ENCODE measurements at places on chromosomes 12 and 14.

- H3K27me3 ChIP-seq, result no peaks in the 10 kb centered on the region
- H3K4me1 ChIP-seq, result no peaks in the 10 kb centered on the region
- H3K36me3 ChIP-seq, result no peaks in the 10 kb centered on the region
- no peak overlapping the region for H3K27ac ChIP-seq
- no peak overlapping the region for H3K4me3 ChIP-seq
Measured at GRCh38 chr14:87131879-87132278, 861.1 kb downstream of the GALC start.

DNA sequence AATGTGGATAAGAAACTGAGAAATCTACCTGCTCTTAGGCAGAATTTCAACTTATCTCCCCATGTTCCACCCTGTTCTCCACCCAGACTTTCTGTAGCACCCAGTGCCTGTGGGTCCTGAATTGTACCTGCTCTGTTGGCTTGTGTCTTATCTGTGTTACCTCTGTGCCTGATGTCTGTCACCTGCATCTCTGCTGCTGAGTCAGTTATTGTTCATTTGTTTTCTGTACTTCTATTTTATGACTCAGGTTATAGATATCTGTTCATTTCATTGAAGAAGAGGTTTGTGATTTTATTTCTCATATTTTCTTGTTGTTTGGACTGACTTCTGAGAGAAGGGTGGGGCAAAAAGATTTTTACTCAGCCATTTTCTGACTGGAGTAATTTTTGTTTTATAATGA, 11.7 kb downstream of the SOCS4 start:
- peaks cover 13% of the 10 kb centered on the region for H3K4me1 ChIP-seq
- no peak overlapping the region for H3K4me3 ChIP-seq
- H3K27ac ChIP-seq, result peak overlapping the region; percentile 43
- H3K27me3 ChIP-seq, result peaks cover 2% of the 10 kb centered on the region
- H3K36me3 ChIP-seq, result peaks cover 37% of the 10 kb centered on the region

DNA sequence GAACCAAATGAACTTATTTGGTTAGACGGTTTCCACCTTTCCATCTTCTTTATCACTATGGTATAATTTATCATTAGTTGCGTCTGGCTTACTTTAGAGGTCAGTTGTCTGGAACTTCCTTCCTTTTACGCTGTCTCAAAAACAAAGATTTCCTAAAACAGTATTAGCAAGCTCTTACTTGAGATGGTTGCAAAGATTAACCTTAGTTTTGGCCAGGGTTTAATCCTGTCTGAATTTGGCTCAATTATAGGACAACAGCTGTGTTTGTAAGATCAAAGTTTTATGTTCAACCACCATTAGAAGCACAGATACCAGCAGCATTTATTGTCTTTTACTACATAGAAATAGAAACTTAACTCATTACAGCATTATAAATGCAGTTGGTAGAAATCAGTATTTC, 7.9 kb upstream of the WASHC3 start:
- no peak for DNase-seq
- H3K4me3 ChIP-seq, result no peak overlapping the region
- no peak overlapping the region for H3K27ac ChIP-seq
- H3K36me3 ChIP-seq, result no peaks in the 10 kb centered on the region
- H3K27me3 ChIP-seq, result no peaks in the 10 kb centered on the region

- H3K4me3 ChIP-seq, result no peak overlapping the region
- no peak overlapping the region for H3K27ac ChIP-seq
- no peaks in the 10 kb centered on the region for H3K36me3 ChIP-seq
- H3K4me1 ChIP-seq, result peaks cover 12% of the 10 kb centered on the region
- no peaks in the 10 kb centered on the region for H3K27me3 ChIP-seq
Measured at GRCh38 chr12:11630046-11630706, 19.3 kb upstream of the ETV6 start.

- no peak for DNase-seq
- peak overlapping the region; percentile 100 for H3K27ac ChIP-seq
- H3K4me3 ChIP-seq, result peak overlapping the region; percentile 99
Measured at GRCh38 chr12:121352682-121353018, 439 bp upstream of the ANAPC5 start.

- no peak for DNase-seq
- H3K36me3 ChIP-seq, result peaks cover 34% of the 10 kb centered on the region
- peaks cover 13% of the 10 kb centered on the region for H3K4me1 ChIP-seq
- H3K4me3 ChIP-seq, result no peak overlapping the region
Measured at GRCh38 chr14:89521988-89522387, 105.0 kb upstream of the FOXN3 start.

GRCh38 chr12:106358396-106359241, 1.1 kb downstream of the POLR3B start:
- H3K27me3 ChIP-seq, result no peaks in the 10 kb centered on the region
- H3K4me3 ChIP-seq, result peak overlapping the region; percentile 93
- peaks cover 17% of the 10 kb centered on the region for H3K4me1 ChIP-seq
- peak; percentile 45 for DNase-seq
- H3K36me3 ChIP-seq, result peaks cover 6% of the 10 kb centered on the region

- H3K27ac ChIP-seq, result peak within 1 kb of the TSS; percentile 92
- peaks cover 5% of the 10 kb centered on the region for H3K27me3 ChIP-seq
- peaks cover 44% of the 10 kb centered on the region for H3K4me1 ChIP-seq
- H3K4me3 ChIP-seq, result peak within 1 kb of the TSS; percentile 92
Measured at GRCh38 chr12:121580959-121581685, at the start of gene KDM2B. Gene KDM2B (minus strand): TSS chr12:121581023. CDS start chr12:121580911, 112 bp downstream.

GRCh38 chr12:130973109-130973508, 19.4 kb downstream of the ADGRD1 start:
- H3K27ac ChIP-seq, result no peak overlapping the region
- H3K4me1 ChIP-seq, result no peaks in the 10 kb centered on the region
- no peak overlapping the region for H3K4me3 ChIP-seq
- no peaks in the 10 kb centered on the region for H3K27me3 ChIP-seq
- H3K36me3 ChIP-seq, result no peaks in the 10 kb centered on the region

DNA sequence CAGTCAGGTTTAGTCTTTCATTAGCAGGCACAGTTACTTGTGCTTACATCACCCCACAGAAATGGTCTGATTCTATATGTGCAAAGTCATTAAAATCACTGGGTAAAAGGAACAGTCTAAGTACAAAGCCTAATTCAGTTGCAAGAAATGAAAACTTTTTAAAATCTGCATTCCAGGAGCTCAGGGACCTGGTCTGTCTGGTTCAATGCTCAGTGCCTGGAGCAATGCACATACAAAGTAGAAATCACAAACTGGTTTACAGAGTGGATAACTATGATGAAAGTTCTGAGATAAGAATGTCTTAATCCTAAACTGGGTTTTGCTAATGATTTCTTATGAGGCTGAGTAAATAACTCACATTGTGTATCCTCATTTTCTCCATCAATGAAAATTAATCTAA, 28.7 kb downstream of the LMNTD1 start:
- no peak for DNase-seq
- no peaks in the 10 kb centered on the region for H3K36me3 ChIP-seq
- no peaks in the 10 kb centered on the region for H3K4me1 ChIP-seq
- H3K27me3 ChIP-seq, result no peaks in the 10 kb centered on the region
- no peak overlapping the region for H3K27ac ChIP-seq

GRCh38 chr12:101415228-101415627, 7.7 kb upstream of the ARL1 start:
- DNase-seq, result no peak
- H3K27ac ChIP-seq, result no peak overlapping the region
- H3K36me3 ChIP-seq, result no peaks in the 10 kb centered on the region
- no peaks in the 10 kb centered on the region for H3K27me3 ChIP-seq
- peaks cover 2% of the 10 kb centered on the region for H3K4me1 ChIP-seq

- peaks cover 15% of the 10 kb centered on the region for H3K27me3 ChIP-seq
- H3K4me3 ChIP-seq, result no peak overlapping the region
- DNase-seq, result no peak
Measured at GRCh38 chr14:75306927-75307699, 28.5 kb downstream of the FOS start.

DNA sequence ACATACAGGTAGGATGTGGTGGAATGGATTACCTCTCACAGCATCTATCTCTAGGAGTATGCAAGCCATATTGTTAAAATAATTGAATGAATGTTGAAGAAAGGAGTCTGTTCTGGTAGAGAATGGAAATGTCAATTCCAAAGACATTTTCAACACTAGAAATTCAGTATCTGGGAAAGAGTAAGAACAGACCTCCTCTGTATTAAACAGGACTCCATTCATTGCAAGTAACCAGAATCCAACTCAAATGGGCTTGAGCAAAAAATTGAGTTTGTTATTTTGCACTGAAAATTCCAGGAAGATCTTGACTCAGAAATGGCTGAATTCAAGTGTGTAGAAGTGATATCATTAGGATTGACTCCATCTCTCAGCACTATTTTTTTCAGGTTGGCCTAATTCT, 168.1 kb downstream of the C12orf42 start:
- no peak overlapping the region for H3K27ac ChIP-seq
- no peaks in the 10 kb centered on the region for H3K36me3 ChIP-seq
- no peaks in the 10 kb centered on the region for H3K4me1 ChIP-seq
- H3K27me3 ChIP-seq, result peaks cover 1% of the 10 kb centered on the region
- H3K4me3 ChIP-seq, result no peak overlapping the region

- H3K27me3 ChIP-seq, result no peaks in the 10 kb centered on the region
- no peak for DNase-seq
- no peaks in the 10 kb centered on the region for H3K4me1 ChIP-seq
- H3K4me3 ChIP-seq, result no peak overlapping the region
- H3K27ac ChIP-seq, result no peak overlapping the region
Measured at GRCh38 chr12:126601184-126602170, 1536.2 kb downstream of the AACS start.

- H3K4me1 ChIP-seq, result no peaks in the 10 kb centered on the region
- H3K27ac ChIP-seq, result no peak overlapping the region
- peak; percentile 66 for DNase-seq
- H3K27me3 ChIP-seq, result no peaks in the 10 kb centered on the region
- H3K36me3 ChIP-seq, result no peaks in the 10 kb centered on the region
Measured at GRCh38 chr12:7219599-7220243, 30.2 kb downstream of the PEX5 start.

- no peaks in the 10 kb centered on the region for H3K36me3 ChIP-seq
- H3K27me3 ChIP-seq, result peaks cover 1% of the 10 kb centered on the region
- no peak for DNase-seq
- H3K4me3 ChIP-seq, result no peak overlapping the region
- H3K4me1 ChIP-seq, result no peaks in the 10 kb centered on the region
Measured at GRCh38 chr14:71933001-71933587, 865 bp downstream of the RGS6 start.

DNA sequence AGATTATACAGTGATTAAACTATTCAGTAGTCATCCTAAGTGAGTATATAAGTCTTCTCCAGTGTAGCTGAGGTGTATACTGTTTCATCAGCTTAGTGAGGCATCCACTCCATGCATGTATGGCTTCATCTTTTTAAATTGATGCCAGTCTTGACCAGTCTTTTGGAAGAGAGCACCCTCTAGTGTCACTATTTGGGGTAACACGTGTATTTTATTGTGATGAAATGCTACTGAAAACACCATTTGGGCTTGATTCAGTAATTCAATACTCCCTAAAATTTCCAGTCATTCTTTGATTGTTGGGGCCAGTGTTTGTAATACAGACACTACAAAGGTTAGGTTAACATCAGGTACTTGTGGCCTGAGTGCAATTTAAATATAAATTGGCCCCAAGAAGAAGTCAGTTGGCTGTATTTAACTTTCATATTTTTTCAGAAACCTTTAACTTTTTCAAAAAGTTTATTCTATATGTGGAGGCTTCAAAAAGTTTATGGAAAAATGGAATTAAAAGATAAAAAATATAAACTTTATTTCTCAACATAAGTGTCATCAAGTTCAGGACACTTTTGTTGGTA, 35.3 kb downstream of the MIPOL1 start:
- H3K4me1 ChIP-seq, result peaks cover 14% of the 10 kb centered on the region
- H3K4me3 ChIP-seq, result no peak overlapping the region

- no peak overlapping the region for H3K27ac ChIP-seq
- H3K4me3 ChIP-seq, result no peak overlapping the region
Measured at GRCh38 chr12:101074940-101075680, 134.9 kb downstream of the SLC5A8 start.

GRCh38 chr14:76259029-76259735, 107.5 kb downstream of the GPATCH2L start:
- no peaks in the 10 kb centered on the region for H3K4me1 ChIP-seq
- H3K27ac ChIP-seq, result no peak overlapping the region

DNA sequence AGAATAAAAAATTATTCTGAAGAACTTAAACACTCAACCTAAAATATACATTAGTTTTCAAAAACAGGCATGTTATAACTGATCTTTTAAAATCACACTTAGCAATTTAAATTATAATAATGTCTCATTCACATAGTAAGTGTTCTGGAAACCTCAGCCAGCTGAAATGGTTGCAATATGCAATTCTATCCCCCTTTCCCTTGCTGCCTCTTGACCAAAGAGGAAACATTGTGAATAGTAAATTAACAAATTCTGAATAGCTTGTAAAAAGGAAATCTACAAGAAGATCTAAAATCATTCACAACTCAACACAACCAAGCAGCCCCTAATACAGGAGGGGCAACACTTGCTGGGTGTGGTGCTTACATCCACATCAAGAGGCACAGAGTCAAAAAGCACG, 431.9 kb downstream of the BCAT1 start:
- H3K4me3 ChIP-seq, result no peak overlapping the region
- H3K4me1 ChIP-seq, result no peaks in the 10 kb centered on the region
- no peak for DNase-seq
- no peaks in the 10 kb centered on the region for H3K27me3 ChIP-seq
- H3K36me3 ChIP-seq, result peaks cover 3% of the 10 kb centered on the region

DNA sequence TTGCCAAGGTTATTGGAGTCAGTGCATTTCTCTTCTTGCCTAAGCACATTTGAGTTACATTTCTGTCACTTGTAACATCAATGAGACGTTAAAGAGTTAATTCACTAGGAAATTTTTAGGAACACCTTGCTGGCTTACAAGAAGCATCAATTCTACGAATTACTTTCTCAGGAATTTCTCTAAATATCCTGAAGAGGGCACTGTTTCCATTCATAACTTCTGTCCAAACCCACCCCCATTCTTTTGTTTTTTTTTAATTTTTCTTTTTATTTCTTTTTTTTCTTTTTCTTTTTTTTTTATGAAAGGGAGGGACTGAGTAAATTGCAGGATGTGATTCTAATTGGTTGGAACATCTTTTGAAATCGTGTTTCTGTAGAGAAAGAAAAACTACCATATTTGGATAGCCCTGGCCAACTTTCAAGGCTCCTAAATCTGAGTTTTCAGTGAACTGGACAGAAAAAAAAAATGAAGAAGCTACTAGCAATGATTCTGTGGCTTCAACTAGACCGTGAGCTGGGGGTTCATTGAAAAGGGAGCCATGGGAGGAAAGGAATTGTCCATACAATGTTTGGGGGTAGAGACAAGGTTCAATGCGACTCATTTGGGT, 285.3 kb downstream of the DAD1 start:
- peaks cover 12% of the 10 kb centered on the region for H3K27me3 ChIP-seq
- H3K4me3 ChIP-seq, result no peak overlapping the region
- no peaks in the 10 kb centered on the region for H3K4me1 ChIP-seq

GRCh38 chr12:49187184-49187583, 1.7 kb downstream of the TUBA1A start:
- peaks cover 19% of the 10 kb centered on the region for H3K27me3 ChIP-seq
- peaks cover 27% of the 10 kb centered on the region for H3K4me1 ChIP-seq
- peak overlapping the region; percentile 98 for H3K4me3 ChIP-seq
- H3K27ac ChIP-seq, result peak overlapping the region; percentile 98

DNA sequence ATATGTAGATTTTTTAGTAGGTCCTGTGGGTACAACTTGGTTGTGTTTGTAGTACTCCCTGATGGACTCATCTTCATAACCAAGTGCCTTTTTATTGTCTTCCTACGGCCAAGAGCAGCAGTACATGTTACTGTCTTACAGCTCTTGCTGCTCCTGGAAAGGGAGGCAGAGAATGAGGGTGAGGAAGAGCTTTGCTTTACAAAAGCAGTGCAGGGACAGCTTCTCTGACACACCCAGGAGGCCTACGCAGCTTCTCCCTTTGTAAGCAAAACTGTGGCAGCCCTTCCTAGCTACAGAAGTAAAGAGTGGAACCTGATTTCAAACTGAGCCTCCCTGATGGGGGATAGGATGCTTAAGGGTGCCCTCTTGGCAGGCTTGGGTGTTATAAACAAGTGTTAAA, 18.6 kb downstream of the MYRFL start:
- H3K27me3 ChIP-seq, result no peaks in the 10 kb centered on the region
- no peak for DNase-seq
- no peaks in the 10 kb centered on the region for H3K36me3 ChIP-seq
- H3K27ac ChIP-seq, result no peak overlapping the region
- H3K4me3 ChIP-seq, result no peak overlapping the region
